ENCODE measurements at places on chromosomes 5 and 9. TPM values are rescaled to one million over a fixed set of nuclear protein-coding genes. Genes with fewer than 3 reads are reported as not detected.

IRX2 gene
- total RNA-seq = 8.5 TPM

TMEM171 gene
- 0.68 TPM for total RNA-seq

CCNH gene
- 65.3 TPM for total RNA-seq

SH3RF2 gene
- 32.2 TPM for total RNA-seq

PCDHGB7 gene
- total RNA-seq = 1.4 TPM

TAF11L11 gene
- not detected for total RNA-seq

PSAT1 gene
- 285 TPM for total RNA-seq

SLC35A4 gene
- total RNA-seq = 53.9 TPM

EIF4E1B gene
- not detected for total RNA-seq

PALM2AKAP2 gene
- total RNA-seq = 2.7 TPM

FLT4 gene
- not detected for total RNA-seq

TEX48 gene
- not detected for total RNA-seq
